ENCODE measurements at places on chromosomes 2 and 18. TPM values are rescaled to one million over a fixed set of nuclear protein-coding genes. Genes with fewer than 3 reads are reported as not detected.

NEU2 gene
- total RNA-seq = not detected

- peak; percentile 59 for DNase-seq
Observed at GRCh38 chr2:217436386-217436785, 566.4 kb downstream of the TNS1 start.

- DNase-seq = no peak
Observed at GRCh38 chr2:224638301-224638823, 53.2 kb upstream of the CUL3 start.

GRCh38 chr2:120691410-120691809 lies 44.3 kb upstream of the GLI2 start:
- no peak for DNase-seq
